Stimulated activated CD4-positive, alpha-beta T cell treated with anti-CD3 and anti-CD28 coated beads, Interleukin-1b, Interleukin-23, amount 100 ng/mL, for 1 hour (primary cell): ENCODE measurements at places on chromosomes 6 and 20.

DNA sequence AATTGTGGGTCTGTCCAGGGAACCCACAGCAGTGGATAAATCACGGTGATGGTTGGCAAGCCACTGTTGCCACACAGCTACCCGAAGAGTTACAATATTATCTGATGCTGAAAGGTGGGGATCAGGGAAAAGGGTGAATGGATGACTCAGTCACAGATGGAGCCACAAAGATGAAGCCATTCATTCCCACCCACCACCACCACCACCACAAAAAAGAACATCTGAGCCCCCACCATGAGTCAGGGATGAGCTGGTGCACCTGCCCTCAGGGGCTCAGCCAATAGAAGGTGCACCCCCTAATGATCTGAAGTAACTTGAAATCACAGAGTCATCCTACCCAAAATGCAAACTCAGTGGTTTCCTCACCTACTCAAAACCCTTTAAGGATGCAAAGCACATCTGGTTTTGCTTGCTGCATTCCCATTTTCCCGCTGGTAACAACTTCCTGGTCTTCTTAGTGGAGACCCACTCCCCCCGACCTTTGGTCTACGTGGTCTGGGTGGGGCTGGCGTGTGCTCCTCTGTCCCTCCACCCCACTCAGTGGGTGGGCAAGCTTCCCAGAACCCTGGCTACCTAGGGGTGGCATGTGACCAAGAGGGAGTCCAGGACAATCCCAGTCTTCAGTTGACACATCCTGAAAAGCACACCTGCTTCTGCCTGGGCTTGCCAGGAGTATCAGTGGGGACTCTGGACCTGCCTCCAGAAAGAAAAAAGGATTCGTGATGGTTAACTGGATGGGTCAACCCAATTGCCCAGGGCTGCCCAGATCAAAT is 125.5 kb downstream of the ANKRD60 start:
- DNase-seq, result no peak

- no peak for DNase-seq
Measured at GRCh38 chr6:89745096-89745495, 74.5 kb downstream of the MDN1 start.

GRCh38 chr6:169853196-169854082 is 102.0 kb downstream of the ERMARD start:
- no peak for DNase-seq

- DNase-seq, result no peak
Measured at GRCh38 chr6:44446626-44447300, 59.3 kb downstream of the CDC5L start.

GRCh38 chr6:143843677-143843999 is 500 bp downstream of the LTV1 start:
- no peak for DNase-seq

DNA sequence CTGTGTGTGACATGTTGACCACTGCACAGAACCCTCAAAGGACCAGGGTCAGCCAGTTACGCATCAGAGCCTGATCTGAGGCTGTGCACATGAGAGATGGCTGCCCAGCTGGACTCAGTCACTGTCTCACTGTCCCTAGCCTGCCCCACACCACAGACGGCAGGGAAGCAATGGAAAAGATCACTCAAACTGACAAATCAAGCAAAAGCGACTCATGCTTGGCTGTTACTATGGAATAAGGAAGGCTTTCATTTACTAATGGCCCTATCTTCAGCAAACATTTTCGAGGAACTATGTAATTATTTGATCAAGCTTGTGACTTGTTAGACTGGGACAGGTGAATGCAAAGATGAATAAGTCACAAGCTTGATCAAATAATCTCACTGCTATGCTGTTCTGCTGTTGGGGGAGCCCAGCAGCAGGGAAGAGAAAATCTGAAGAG is 137.0 kb downstream of the SLC23A2 start:
- DNase-seq, result no peak

DNA sequence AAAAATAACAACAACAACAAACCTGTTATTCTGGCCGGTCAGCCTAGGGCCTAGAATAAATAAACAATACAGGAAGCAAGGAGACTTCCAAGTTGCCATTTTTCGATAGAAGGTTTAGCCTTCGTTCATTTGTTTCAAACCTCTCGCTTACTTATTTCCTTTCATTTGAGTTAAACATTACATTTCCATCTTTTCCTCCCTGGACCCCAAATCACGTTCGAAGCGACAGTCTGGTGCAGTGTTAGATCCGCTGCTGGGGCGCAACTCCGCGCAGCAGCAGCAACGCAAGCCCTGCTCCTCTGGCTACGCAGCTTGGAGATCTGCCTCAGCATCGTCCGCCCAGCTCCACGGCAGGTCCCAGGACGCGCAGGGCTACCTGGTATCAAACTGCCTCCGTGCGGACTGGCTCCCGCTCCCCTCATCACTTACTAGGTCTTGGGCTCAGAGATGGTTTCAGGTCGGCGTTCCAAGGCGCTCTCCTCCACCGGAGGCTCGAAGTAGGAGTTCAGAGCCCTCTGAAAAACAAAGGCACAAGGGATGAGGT is 530 bp downstream of the TDP2 start:
- DNase-seq, result peak; percentile 10

DNA sequence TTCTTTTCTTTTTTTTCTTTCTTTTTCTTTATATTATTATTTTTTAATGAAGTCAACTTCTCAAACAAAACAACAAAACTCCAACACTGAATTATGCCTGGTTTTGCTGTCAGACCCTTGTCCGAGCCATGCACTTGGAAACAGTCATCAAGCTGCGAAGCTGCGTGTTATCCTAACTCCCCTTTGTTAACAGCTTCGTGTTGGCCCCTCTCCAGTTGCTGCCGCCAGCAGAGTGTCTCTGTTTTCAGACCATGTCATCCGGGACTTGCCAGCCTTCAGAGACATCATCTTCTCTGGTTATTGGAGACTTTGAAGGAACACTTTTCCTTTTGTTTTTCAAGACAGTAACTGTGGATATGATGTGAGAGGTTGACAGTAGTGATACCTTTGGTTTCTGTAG is 83.1 kb downstream of the TRMT11 start:
- no peak for DNase-seq

GRCh38 chr6:86937219-86938079 is at the start of gene HTR1E:
TSS of gene HTR1E (plus strand) at chr6:86937528. CDS start at chr6:87015335, 77,807 bp downstream.
- no peak for DNase-seq

- DNase-seq, result no peak
Measured at GRCh38 chr6:31531162-31531561, 2.4 kb downstream of the MCCD1 start.

GRCh38 chr20:17161673-17162481 is 65.0 kb upstream of the PCSK2 start:
- DNase-seq, result no peak

- no peak for DNase-seq
Measured at GRCh38 chr6:29760328-29760727, 37.1 kb downstream of the HLA-F start.

DNA sequence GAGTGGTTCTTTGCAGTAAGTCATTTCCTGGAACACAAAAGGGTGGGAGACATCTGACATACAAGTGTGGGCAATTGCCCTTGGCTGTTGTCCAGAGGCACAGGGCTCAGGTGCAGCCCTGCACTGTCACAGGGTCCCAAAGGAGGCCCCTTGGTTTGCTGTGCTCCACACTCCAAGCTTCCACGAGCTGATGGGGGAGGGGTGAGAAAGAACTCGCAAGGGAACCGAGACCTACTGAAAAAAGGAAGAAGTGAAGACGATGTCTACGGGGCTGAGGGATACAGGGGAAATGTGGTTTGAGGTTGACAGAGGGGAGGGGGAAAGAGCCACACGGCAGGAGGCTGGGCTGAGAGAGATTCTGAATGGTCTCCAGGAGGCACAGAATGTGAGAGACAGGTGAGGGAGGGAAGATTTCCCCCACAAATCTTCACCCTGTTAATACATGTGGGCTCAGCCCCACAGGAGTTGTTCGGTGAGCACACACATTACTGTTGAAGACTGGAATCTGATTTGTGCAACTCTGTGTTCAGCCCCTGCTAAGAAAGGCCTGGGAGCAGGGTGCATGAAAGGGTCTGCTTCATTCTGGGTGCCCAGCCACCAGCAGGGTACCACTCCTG is 123.4 kb downstream of the LY86 start:
- DNase-seq, result no peak

- DNase-seq, result no peak
Measured at GRCh38 chr6:159229651-159230051, 60.5 kb downstream of the FNDC1 start.

DNA sequence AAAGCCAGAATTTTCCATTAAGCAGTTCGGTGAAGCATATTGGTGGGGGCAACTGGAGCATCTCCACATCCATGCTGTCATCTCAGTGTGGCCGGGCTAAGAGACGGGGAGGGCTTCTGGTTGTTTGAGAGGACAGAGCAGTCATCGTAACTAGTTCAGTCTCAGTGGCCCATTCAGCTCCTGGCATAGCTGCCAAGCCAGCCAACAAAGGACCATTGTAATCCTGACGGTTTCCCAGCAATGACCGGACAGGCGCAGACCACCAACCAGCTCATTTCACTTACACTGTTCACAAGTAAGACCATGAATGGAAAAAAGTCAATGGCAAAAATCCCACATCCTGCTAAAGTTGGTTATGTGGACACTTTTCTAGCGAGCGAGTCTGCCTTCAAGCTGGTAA is 14.9 kb upstream of the HDDC2 start:
- DNase-seq, result no peak

- no peak for DNase-seq
Measured at GRCh38 chr6:16503970-16504415, 257.3 kb downstream of the ATXN1 start.

GRCh38 chr6:64197246-64197645 is 561.6 kb downstream of the PHF3 start:
- no peak for DNase-seq
